ENCODE measurements at places on chromosomes 5 and 9.

DNA sequence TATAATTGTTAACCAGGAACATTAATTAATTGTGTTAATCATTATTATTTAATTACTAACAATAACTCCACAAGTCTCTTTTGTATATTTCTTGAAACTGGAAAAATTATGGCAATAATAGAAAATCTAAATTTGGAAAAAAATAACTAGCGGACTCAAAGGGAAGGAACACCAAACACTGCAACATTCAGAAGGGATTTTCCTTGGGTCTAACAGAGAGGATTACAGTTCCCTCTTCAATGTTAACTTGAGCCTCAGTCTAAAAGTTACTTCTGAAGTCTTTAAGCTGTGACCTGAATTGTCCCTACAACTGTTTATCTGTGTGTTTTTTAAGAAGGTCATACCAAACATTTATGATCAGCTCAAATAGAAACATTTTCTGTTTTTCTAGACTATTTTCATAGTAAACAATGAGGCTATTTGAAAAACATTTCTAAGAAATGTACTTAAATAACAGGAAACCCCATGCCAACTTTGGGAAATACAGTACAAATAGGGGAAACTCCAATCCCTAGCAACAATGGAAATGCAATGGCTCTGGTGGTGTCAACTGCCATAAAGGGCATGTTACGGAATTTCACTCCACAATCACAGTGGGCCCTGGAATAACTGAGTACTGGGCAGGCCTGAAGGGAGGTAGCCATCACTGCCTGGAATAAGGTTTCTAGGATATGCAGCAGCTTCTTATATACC, 61.2 kb downstream of the MCTP1 start:
- H3K4me1 ChIP-seq, result peaks cover 20% of the 10 kb centered on the region
- no peaks in the 10 kb centered on the region for H3K27me3 ChIP-seq
- no peak overlapping the region for H3K27ac ChIP-seq
- no peak for DNase-seq

DNA sequence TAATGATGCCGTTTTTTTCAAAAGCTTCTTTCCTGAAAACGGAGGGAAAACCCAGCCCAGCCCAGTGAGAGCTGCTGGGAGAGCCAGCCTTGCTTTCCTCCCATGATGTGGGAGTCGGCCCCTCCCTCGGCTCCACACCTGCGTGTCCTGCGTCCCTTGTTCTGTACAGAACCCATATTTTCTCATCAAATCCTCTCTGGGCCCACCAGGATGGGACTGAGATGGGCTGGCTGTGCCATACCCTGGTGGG, 8.9 kb downstream of the FLT4 start:
- H3K4me3 ChIP-seq, result no peak overlapping the region
- no peaks in the 10 kb centered on the region for H3K36me3 ChIP-seq
- no peaks in the 10 kb centered on the region for H3K4me1 ChIP-seq
- peaks cover 59% of the 10 kb centered on the region for H3K27me3 ChIP-seq

GRCh38 chr9:74117731-74118130, 379.4 kb upstream of the RORB start:
- no peaks in the 10 kb centered on the region for H3K27me3 ChIP-seq
- H3K4me3 ChIP-seq, result no peak overlapping the region
- DNase-seq, result no peak
- no peaks in the 10 kb centered on the region for H3K4me1 ChIP-seq
- no peak overlapping the region for H3K27ac ChIP-seq
- H3K36me3 ChIP-seq, result no peaks in the 10 kb centered on the region

- H3K4me3 ChIP-seq, result no peak overlapping the region
- H3K27ac ChIP-seq, result no peak overlapping the region
- no peaks in the 10 kb centered on the region for H3K27me3 ChIP-seq
- no peaks in the 10 kb centered on the region for H3K4me1 ChIP-seq
- no peaks in the 10 kb centered on the region for H3K36me3 ChIP-seq
- no peak for DNase-seq
Observed at GRCh38 chr5:167827766-167828165, 463.7 kb upstream of the WWC1 start.

DNA sequence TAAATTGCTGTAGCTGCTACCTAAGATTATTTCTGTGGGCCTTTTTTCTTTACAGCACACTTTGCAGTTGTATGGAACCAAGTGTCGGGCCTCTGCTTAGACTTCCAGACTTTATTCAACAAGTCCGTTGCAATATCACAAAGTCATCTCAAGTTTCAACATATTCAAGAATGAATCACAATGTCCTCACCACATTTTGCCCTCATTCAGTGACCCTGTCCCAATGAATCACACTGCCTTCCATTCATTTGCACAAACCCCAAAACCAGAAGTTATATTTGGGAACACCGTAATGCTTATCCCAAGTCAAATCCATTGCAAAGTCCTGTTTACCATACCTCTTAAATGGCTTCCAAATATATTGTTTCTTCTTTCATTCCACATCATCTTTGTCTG, 439.6 kb downstream of the CSNK1G3 start:
- no peak for DNase-seq
- H3K27me3 ChIP-seq, result no peaks in the 10 kb centered on the region
- no peak overlapping the region for H3K4me3 ChIP-seq
- no peak overlapping the region for H3K27ac ChIP-seq
- no peaks in the 10 kb centered on the region for H3K36me3 ChIP-seq

DNA sequence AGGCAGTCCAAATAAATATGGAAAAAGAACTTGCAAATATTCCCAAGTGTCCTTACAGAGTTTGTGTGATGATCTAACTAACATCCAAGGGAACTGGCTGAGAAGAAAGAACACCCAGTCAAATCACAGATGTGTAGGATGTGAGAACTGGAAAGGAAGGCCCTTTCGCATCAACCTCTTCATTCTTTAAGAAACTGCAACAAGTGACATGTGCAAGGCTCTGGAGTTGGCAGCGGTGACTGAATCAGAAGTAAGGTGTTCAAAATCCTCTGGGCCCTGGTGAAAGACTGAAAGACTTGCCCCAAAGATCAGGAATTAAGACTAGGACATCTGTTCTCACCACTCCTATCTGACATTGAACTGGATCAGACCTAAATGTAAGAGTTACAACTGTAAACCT, 88.7 kb downstream of the RAPGEF1 start:
- H3K4me3 ChIP-seq, result no peak overlapping the region
- peaks cover 3% of the 10 kb centered on the region for H3K4me1 ChIP-seq
- no peak for DNase-seq
- H3K27me3 ChIP-seq, result no peaks in the 10 kb centered on the region
- peaks cover 14% of the 10 kb centered on the region for H3K36me3 ChIP-seq
- H3K27ac ChIP-seq, result no peak overlapping the region

DNA sequence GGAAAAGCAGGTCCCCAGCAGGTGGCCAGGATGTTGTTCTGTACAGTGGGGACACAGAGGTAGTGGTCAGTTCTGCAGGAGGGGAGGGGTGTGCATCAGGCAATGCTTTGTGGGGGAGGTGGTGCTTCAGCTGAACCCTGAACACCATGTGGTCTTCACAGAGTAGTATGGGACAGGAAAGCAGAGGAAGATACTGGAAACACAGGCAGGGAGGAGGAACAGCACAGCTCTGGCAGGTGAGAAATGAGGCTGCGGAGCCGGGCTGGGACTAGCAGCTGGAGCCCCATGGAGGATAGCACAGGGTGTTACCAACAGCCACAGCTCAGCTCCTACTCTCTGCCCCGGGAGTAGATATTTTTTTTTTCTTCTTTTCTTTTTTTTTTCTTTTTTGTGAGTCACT, 161.5 kb downstream of the ENTREP1 start:
- DNase-seq, result no peak
- no peak overlapping the region for H3K4me3 ChIP-seq
- H3K36me3 ChIP-seq, result peaks cover 2% of the 10 kb centered on the region
- peak overlapping the region; percentile 53 for H3K27ac ChIP-seq
- peaks cover 9% of the 10 kb centered on the region for H3K27me3 ChIP-seq

DNA sequence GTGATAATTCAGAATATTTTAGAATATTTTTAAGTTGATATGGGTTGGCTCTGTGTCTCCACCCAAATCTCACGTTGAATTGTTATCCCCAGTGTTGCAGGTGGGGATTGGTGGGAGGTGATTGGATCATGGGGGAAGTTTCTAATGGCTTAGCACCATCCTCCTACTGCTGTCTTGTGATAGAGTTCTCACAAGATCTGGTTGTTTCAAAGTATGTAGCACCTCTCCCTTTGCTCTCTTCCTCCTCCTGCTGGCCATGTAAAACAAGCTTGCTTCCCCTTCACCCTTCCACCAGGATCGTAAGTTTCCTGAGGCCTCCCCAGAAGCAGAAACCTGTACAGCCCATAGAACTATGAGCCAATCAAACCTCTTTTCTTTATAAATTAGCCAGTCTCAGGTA, 214.6 kb upstream of the C9orf72 start:
- no peak overlapping the region for H3K4me3 ChIP-seq
- no peaks in the 10 kb centered on the region for H3K4me1 ChIP-seq
- no peak overlapping the region for H3K27ac ChIP-seq
